Endodermal cell (in vitro differentiated cells): ENCODE measurements at places on chromosomes 4 and X.

- no peak for DNase-seq
Measured at GRCh38 chrX:125786316-125786715, 379.8 kb downstream of the DCAF12L2 start.

- DNase-seq = no peak
Measured at GRCh38 chrX:118315529-118315928, 30.4 kb upstream of the WDR44 start.

DNA sequence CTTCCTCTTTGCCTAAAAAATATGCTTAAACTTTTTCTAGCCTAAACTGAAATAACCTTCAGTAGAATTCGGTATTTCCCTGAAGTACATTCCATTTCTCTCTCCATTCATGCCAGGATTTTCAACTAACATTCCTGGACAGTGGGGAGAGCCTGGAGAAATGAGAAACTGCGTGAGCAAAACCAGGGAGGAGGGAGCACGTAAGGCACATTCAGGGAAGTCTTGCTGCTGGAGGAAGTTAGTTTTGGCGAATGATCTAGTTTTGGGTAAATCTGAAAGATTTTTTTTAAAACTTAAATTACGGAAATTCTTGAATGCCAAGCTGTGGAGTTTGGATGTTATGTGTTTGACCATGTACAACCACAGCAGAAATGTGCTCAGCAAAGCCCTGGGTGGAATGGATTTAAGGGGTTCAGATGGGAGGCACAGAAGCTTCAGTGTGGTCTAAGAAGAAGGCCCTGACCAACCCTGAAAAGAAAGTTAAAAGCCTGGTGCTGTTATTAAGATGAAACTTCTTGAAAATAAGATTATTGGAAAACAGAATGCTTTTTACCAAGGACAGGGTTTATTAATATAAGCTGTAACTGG lies 347.8 kb downstream of the ANK2 start:
- DNase-seq = no peak

DNA sequence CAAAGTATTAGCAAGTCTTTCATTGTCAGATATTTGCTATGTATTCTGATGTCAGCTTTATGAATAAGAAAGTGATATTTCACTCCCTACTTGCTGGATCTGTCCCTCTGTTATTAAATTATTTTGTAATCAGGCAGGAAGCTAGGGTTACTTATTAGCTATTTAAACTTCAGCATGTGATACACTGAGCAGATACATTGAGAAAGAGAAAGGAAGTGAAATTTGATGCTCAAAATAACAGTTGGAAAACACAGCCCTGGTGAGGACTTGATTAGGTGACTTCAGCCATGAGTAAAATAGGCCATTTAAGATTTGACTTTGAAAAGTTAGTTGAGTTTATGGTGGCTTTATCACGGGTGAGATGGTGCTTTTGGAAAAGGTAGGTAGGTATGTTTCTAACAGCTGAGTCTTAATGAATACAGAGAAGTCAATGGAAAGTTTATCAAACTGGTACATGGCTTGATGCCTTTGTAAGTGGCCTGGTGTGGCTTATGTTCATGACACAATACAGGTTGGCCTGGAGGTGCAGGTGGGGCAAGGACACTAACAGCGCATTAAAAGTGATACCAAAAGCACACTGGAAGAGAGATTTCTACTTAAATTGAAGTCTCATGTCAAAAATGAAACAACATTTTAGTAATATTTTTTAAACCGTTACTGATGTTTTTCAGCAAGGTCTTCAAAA lies 321.2 kb upstream of the SPOCK3 start:
- no peak for DNase-seq

DNA sequence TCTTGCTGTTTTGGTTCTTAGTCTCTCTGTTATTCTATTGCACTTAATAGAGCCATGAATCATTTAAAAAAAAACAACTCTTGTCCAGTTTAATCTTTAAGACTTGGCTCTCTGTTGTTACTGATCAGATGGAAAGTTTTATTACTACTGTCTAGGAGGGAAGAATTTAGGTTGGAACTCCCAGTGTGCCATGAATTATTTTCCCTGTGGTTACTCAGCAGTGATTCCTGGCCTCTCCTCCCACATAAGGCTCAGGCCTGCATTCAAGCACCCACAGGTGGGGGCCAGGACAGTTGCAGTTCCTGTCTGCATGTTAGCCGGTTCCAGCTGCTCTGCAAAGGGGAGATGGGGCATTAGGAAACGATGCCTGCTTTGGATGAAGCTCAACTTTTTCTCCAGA lies 29.8 kb upstream of the ESX1 start:
- no peak for DNase-seq

DNA sequence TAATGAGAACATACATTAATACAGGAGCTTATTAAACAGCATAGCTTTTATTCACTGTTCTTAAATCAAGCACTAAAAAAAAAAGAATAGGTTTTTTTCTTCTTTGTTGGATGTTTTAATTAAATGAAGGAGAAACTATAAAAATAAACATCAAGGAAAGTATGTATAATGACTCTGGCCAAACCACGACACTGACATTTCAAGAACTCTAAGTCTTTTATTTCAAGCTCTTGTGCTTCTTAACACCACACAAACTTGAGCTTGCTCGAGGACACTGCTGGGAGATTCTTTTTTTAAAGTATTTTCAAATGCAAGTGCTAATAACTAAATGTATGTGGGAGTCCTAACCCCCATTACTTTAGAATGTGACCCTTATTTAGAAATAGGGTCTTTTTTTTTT lies 204.9 kb upstream of the PPARGC1A start:
- no peak for DNase-seq

GRCh38 chrX:18158963-18159362 lies 61.7 kb downstream of the BEND2 start:
- DNase-seq = no peak

GRCh38 chr4:137702512-137702911 lies 170.2 kb upstream of the PCDH18 start:
- no peak for DNase-seq

DNA sequence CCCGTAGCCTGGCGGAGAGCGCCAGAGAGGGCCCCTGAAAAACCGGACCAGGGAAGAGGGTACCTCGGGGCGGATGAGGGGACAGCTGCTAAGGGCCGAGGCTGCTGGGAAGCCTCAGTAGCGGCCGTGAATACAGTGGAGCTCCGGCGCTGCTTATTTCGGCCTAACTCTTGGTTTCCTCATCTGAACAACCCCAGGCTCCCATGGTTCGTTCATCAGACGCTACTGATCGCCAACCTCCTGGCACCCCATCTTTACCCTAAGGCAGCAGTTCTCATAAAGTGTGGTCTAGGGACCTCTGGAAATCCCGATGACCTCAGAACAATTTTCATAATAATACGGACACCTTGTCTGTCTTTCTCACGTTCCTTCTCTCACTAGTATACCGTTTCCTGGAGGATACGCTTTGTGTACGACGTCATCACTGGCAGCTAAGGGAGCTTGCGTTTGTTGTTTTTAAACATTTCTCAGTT lies 645 bp upstream of the RAB28 start:
- DNase-seq = no peak

GRCh38 chr4:174874898-174875297 lies 43.3 kb upstream of the ADAM29 start:
- DNase-seq = no peak

- DNase-seq = no peak
Measured at GRCh38 chr4:15811703-15812337, 33.7 kb downstream of the CD38 start.

DNA sequence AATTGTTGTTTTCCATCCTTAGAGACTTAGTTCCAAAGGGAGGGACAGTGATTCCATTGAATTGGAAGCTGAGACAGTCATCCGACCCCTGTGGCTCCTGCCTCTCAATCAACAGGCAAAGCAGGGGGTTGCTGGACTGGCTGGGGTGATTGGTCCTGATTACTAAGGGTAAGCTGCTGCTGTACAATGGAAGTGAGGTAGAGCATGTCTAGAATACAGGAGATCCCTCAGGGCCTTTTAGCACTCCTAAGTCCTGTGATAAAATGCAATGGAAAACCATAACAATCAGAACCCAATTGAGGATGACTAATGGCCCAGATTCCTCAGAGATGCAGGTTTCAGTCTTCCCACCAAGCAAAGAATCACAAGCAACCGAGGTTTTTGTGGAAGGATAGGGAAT lies 127.6 kb downstream of the AASDH start:
- DNase-seq = no peak

- peak; percentile 87 for DNase-seq
Measured at GRCh38 chr4:184100297-184100885, 117.3 kb downstream of the ENPP6 start.

- DNase-seq = no peak
Measured at GRCh38 chrX:63889001-63889400, 104.0 kb upstream of the ARHGEF9 start.

DNA sequence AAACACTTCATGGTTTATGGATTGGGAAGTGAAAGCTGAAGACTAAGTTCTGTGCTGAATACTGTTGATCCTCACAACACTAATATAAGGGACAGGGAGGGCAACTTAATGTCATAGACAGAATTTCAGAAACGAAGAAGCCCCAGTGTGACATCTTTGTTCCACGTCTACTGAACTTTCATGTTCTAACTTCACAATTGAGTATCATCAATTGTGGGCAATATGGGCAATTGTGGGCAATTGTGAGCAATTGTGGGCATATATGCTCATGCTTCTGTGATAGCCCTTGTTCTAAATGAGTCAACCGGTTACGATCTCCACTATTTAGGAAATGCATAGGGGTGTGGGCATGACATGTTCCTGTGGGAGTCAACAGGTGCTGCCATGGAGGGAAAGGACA lies 33.7 kb downstream of the CYBB start:
- DNase-seq = no peak

GRCh38 chrX:136598631-136599030 lies 49.3 kb upstream of the CD40LG start:
- no peak for DNase-seq

GRCh38 chr4:103786014-103786413 lies 66.2 kb upstream of the TACR3 start:
- peak; percentile 68 for DNase-seq

- peak; percentile 63 for DNase-seq
Measured at GRCh38 chrX:40003428-40004245, 94.1 kb downstream of the BCOR start.

DNA sequence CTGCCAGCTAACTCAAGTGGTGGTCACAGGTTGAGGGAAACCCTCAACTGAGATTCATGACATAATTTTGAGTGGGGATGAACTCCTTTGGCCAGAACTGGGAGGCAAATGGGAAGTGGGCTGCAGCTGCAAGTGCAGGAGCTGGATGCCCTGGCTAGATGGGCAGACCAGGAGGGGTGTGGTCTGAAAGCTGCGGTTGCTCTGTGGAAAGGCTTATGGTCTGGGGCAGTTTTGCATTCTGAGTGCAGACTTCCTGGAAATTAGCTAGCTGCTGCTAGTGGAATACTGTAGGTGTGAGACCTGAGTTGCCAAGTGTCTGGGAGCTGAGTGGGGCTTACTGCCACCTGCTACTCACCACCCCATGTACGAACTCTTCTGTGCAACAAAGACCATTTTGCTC lies 52.1 kb upstream of the NAP1L2 start:
- DNase-seq = no peak

DNA sequence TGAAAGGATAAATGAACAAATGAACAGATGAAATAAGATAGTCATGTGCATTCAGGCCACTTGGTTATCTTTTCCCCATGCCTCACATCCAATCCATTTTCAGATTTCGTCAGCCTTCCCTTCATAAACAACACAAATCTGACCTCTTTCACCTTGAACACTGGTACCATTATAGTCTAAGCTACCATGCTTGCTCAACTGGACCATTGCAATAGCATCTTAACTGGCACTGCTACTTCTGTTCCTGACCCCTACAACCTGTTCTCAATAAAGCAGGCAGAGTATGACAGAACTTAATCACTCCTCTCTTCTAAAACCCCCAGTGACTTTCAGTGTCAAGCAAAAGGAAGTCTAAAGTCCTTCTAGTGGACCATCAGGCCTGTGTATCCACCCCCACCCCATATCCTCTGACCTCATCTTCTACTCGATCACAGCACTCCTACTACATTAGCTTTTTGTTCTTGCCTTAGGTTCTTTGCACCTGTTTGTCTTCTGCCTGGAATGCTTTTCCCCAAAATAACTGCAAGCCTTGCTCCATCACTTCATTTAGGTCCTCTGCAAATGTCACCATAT lies 40.7 kb downstream of the LARP7 start:
- DNase-seq = no peak

DNA sequence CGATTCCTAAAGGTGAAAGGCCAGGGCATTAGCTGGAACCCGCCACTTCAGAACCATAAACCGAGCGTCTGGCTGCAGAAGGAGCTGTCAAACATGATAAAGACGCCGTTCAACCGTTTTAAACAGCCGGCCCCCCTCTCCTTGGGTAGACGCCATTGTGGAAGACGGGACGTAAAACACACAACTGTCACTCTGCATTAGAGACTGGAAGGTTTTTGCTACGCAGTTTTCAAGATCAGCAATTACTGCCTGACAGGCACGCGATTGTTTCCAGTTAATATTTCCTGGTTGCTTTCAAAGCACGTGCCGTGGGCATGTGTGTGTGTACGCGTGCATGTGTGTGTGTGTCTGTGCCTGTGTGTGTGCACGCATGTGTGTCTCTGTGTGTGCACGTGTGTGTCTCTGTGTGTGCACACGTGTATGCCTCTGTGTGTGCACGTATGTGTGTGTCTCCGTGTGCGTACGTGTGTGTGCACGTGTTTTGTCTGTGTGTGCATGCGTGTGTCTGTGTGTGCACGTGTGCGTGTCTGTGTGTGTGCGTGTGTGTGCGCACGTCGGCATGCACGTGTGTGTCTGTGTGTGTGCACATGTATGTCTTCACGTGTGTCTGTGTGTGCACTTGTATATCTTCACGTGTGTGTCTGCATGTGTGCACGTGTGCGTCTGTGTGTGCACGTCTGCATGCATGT lies 48.8 kb downstream of the SHOX start:
- DNase-seq = no peak

GRCh38 chrX:36909676-36910030 lies 98.5 kb upstream of the FAM47C start:
- DNase-seq = no peak

DNA sequence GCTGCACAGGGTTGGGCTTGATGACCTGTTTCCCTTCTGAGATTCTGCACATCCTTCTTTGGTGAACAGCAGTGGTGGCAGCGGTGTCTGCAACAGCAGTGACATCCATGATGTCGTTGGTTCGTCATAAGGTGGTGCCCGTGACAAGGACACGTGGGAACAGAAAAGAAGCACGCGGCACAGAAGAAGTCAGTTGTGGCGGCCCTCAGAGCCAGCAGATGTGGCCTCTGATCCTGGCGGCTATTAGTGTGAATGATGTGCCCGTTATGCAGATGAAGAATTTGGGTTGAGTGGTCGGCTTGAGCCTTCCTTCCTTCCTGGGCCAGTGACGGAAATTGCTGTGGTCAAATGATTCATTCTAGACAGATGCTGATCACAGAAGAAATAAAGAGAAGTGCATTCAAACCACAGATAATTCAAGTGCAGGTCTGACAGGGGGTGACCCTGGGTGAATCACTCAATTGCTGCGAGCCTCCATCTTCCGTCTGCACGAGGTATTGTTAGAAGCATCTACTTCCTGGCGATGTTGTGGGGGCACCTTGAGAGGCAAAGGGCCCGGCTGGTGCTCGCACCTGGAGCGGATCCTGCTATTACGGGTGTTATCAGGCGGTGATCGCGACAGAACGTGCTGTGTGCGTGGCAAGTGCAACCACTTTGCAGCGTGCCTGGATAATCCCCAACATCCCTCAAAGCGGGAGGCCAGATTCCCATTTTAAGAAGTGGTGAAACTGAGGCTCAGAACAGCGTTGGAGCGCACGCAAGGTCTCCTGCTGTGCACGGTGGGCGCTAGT lies 215.2 kb upstream of the PSAPL1 start:
- no peak for DNase-seq

- DNase-seq = no peak
Measured at GRCh38 chr4:92128676-92129075, 175.1 kb upstream of the GRID2 start.
